ENCODE measurements at places on chromosomes 13 and 19.

GRCh38 chr19:55304279-55304978 lies 20.6 kb downstream of the BRSK1 start:
- DNase-seq = no peak

- no peak for DNase-seq
Observed at GRCh38 chr13:32408296-32409000, 19.5 kb downstream of the N4BP2L1 start.

GRCh38 chr19:15318241-15318691 lies 14.1 kb downstream of the BRD4 start:
- no peak for DNase-seq

- DNase-seq = no peak
Observed at GRCh38 chr13:23630349-23631093, 60.3 kb downstream of the TNFRSF19 start.

DNA sequence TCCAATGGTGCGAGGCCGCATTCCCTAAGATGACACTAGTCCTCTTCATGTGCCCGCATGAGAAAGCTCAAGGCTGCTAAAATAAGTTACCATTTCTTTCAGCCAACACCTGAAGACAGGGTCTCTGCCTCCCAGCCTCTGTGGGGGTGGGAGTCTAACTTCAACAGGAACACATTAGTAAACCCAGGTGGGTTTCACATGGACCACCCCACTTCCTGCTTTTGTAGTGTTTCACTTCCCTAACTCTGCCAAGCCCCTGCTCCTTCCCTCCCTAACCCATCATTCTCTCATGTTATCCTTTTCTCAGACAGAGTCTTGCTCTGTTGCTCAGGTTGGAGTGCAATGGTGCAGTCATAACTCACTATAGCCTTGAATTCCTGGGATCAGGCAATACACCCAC lies 783.6 kb downstream of the UQCRFS1 start:
- DNase-seq = no peak

DNA sequence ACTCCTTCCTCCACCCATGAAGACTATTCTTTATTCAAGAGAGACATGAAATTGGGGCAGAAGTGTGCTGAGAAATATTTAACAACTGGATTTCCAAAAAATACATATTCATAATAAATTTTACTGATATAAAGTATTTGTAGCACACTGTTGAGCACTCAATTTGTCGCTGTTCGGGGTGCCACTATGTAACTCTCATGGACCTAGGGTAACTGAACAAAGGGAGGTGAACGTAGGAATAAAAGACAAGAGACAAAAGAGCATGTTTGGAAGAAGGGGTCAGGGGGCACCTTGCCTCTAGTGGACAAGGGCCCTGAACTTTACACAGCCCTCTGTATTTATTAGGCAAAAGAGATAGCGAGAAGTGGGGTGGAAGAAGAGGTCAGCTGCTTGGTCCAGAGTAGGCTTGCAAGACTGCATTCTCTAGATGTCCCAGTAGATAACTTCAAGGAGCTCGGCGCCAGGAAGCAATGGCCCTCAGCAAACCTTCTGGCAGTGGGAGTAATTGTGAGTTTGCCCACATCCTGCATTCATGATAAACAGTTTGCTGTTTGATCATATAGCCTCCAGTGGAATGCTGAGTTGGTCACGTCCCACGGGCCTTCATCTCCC lies 4.5 kb upstream of the ZNF175 start:
- no peak for DNase-seq

- no peak for DNase-seq
Observed at GRCh38 chr19:35352177-35352447, 4.4 kb downstream of the FFAR1 start.

DNA sequence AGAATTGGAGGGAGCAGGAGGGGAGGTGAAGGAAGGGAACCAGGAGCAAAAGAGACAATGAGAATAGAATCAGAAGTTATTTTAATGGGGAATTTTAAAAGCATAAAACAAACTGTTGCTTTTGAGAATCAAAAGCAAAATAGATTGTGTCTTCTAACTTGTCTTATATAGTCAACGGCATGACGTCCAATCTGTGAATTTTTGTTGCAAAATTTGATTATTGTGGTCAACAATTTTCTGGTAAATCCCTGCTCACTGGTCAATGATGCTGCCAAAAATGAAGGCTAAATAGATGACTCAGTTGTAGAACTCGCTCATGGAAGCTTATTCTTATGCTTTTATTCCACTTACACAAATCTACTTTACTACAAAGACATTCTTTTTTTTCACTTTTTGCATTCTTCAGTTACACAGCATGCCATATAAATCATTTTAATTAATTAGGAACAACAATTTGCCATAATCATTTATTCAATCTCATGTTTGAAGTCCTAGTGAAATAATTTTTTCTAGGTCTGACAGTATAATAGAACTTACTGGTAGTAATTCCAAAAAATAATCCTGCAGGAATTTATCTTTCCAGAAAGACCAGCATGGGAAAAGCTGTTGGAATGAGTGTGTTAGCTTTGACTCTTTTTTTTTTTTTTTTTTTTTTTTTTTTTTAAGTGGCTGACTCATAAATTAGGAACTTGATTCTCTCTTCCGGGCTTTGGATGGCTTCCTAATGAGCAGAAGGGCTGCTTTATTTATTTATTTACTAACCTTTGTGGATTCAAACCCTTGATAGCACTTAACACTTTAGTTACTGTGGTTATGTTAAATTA lies 256.9 kb downstream of the SPRY2 start:
- no peak for DNase-seq

- no peak for DNase-seq
Observed at GRCh38 chr13:112800057-112800456, 110.2 kb downstream of the ATP11A start.
